ENCODE measurements at places on chromosomes 11 and 22. TPM values are rescaled to one million over a fixed set of nuclear protein-coding genes. Genes with fewer than 3 reads are reported as not detected.

Gene ALDH3B1
- 18.1 TPM for polyA plus RNA-seq

Gene C22orf23
- polyA plus RNA-seq = 0.24 TPM

Gene CD248
- 35.7 TPM for polyA plus RNA-seq

Gene MFNG
- 20.5 TPM for polyA plus RNA-seq

Gene RCOR2
- not detected for polyA plus RNA-seq

GRCh38 chr11:16843294-16843693, 104.8 kb downstream of the C11orf58 start:
- DNase-seq = peak; percentile 28

DNA sequence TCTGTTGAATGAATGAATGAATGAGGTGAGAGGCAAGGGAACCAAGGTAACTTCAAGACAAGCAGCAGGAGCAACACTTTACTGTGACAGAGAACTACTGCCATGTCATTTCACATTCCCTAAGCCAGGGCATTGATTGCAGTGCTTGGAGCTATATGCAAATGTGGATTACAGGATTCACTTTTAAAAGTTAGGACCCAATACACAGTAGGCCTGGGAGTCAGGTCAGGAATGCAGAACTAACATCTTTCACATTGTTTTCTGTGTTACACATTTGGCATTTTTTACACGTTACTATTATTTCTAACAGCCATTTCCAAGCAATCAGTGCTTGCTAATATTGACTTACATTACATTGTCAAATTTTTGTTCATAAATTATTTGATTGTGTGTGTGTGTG, 26.2 kb upstream of the ME3 start:
- DNase-seq = no peak

DNA sequence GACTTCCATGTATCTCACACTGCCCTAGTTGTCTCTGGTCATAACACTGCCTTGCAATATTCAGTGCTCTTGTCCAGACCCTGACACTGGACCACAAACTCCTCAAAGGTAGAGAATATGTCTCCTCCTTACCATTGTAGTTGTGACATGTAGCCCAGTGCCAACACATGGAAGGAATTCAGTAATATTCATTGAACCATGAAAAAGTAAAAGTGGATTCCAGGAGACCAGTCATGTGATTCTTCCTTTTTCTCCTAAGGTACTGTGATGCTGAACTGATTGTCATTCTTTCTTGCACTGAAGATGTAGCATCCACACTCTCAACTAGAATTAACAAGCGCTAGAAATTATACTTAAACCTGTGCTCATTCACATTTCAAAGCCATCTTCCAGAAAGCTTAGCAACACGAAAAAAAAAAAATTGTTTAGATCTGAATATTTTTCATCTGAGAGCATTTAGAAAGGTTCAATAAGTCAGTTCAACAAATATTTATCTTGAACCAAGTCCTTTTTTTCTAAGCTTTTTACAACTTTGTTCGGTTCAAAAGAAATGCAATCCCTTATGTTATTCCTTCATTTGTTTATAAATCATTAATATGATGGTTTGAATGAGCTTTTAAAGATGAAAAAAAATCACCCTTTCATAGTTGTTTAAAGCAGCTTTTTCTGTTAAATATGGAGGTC, 224.7 kb upstream of the BLID start:
- DNase-seq = no peak

GRCh38 chr22:17633217-17633997, 4.9 kb upstream of the ATP6V1E1 start:
- DNase-seq = peak; percentile 71

- no peak for DNase-seq
Measured at GRCh38 chr11:47478651-47479329, 29.9 kb upstream of the RAPSN start.

GRCh38 chr22:35523167-35523947, 17.3 kb upstream of the RASD2 start:
- peak; percentile 26 for DNase-seq

DNA sequence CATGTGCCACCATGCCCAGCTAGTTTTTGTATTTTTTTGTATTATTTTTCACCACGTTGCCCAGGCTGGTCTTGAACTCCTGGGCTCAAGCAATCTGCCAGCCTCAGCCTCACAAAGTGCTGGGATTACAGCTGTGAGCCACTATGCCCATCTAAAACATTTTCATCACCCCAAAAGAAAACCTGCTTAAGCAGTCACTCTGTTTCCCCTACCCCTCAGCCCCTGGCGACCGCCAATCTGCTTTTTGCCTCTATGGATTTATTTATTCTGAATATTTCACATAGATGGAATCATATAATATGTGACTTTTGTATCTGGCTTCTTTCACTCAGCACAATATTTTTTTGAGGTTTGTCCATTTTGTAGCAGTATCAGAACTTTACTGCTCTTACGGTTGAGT, 18.6 kb upstream of the P2RY2 start:
- no peak for DNase-seq

DNA sequence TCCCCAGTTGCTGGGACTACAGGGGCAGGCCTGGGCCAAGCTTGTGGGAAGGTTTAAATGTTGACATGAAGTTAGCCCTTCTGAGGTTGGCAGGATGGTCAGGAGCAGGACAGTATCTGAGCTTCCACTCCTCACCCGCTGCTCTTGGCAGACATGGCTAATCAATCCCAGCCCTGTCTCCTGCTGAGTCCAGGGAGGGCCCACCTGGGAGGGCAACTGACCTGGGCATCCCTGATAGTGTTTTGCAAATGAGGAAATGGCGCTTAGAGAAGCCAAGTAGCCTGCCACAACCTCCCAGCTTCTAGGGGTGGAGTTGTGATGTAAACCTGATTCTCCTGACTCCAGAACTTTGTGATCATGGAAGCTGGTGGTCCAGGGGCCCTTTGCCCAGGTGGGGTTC, 16.7 kb downstream of the FLRT1 start:
- no peak for DNase-seq

DNA sequence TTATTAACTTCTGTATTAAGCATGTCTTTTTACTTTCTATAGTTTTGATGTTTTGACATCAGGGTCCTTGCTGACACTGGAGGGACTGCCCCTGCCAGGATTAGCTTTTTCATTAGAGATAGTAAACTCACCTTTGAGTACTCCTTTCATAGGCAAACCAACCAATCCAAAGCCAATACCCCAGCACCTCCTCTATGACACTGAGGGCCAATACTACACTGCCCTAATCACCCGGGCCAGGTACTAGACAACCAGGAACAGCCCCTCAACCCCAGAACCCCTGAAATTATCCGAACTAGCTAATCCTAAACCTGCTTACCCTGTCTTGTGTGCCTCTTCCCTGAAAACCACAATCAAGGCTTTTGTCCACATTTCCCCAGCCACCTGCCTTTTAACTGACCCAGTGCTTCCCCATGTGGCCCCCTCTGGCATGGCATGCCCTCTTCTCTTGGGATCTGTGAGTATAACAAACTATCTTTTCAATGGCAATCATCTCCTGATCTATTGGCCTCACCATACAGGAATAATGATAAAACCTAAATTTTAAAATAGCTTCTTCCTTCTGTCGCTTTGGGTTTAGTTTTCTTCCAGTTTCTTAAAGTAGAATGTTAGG, 31.2 kb downstream of the RAB6A start:
- DNase-seq = peak; percentile 11

DNA sequence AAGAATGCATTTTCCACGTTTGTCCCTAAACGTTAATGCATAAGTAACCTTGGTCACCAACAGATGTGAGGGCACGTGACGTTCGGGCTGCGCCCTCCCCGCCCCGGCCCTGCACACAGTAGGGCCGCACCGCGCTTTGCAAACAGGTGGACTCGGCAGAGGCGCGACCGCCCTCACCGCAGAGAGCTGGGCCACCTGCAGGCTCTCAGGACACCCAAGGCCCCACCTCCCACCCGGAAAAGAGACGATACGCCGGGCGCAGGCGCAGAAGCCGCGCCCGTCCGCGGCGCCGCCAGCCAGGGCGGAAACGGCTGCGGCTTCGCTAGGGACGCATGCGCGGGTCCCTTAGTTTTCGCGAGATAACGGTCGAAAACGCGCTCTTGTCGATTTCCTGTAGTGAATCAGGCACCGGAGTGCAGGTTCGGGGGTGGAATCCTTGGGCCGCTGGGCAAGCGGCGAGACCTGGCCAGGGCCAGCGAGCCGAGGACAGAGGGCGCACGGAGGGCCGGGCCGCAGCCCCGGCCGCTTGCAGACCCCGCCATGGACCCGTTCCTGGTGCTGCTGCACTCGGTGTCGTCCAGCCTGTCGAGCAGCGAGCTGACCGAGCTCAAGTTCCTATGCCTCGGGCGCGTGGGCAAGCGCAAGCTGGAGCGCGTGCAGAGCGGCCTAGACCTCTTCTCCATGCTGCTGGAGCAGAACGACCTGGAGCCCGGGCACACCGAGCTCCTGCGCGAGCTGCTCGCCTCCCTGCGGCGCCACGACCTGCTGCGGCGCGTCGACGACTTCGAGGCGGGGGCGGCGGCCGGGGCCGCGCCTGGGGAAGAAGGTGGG, at the start of gene FADD:
Gene FADD, plus strand, starts transcription at position 377 of the 831 bp plus-strand sequence. Its CDS starts 164 bp downstream, at position 541.
- peak; percentile 96 for DNase-seq

GRCh38 chr11:35036639-35037038, 102.3 kb upstream of the CD44 start:
- no peak for DNase-seq

DNA sequence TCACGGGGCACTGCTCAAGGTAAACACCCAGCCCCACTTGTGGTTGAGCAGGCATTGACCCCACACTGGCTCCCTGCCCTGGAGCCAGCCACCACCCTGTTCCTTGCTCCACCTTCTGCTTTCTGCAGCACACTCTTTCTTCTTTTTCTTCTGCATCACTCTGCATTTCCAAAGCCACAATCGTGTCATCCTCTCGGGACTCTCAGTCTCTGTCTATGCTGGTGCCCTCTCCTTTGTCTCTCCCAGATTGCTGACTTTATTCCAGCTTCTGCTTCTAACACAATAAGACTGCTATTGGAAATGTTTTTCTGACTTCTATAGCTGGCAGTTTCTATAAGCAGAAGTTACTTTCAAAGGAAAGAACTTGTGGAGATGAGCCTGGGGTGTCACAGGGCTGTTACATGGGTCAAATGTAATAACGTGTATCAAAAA, 14.4 kb downstream of the GRAP2 start:
- DNase-seq = no peak

GRCh38 chr11:104422324-104422944, 258.5 kb upstream of the PDGFD start:
- no peak for DNase-seq

- no peak for DNase-seq
Measured at GRCh38 chr22:42973536-42973881, 41.4 kb downstream of the PACSIN2 start.
